Activated CD4-positive, alpha-beta T cell treated with anti-CD3 and anti-CD28 coated beads for 48 hours (primary cell): ENCODE measurements at places on chromosomes 5 and 9.

GRCh38 chr9:118457171-118458000 lies 753.2 kb downstream of the TLR4 start:
- no peak for DNase-seq

DNA sequence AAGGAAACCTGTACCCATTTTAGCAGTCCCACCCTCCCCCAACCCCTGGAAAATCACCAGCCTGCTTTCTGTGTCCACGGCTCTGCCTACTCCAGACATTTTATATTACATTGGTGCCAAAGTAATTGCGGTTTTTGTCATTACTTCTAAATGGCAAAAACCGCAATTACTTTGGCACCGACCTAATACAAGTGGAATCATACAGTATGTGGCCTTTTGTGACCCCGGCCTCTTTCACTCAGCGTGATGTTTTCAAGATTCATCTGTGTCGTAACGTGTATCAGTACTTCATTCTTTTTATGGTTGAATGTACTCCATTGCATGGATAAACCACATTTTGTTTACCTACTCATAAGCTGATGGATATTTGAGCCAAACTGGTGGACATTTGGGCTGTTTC lies 9.7 kb upstream of the ORM1 start:
- DNase-seq = no peak

DNA sequence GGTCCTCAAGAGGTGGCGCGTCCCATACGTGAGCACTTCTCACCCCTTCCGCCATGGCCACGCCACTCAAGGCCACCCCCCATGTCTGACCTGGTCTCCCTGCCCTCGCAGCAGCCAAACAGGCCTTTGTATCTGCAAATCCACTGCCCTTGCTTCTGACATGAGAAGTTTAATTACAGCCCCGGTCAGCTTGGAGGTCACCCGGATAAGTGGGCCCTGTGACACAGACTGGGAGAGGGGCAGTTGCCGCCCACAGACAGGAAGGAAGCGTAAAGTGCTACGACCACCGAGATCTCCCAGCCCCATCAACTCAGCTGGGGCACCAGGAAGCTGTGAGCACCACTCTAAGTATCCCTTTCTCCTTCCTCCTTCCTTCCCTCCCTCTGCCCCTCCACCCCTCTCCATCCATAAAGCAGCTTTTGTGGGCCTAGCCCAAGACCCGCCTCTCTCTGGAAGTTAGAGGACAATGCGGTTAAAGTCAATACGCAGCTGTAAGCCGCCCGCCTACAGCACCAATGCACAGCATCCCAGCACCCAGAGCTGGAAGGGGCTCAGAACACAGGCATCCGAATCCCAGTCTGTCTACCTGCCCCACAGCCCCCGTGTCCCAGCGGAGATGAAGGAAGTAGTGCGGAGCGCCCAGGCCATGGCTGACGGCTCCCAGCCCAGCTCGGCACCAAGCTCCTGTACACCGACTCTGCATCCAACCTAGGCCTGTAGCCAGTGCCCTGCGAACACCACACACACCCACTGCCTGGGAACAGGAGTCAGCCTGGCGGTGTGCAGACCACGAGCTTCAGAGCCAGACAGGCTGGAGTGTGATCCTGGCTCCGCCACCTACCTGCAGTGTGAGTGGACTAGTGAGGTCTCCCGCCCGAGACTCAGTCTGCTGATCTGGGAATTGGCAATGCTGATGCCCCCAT lies 44.8 kb upstream of the RNF130 start:
- no peak for DNase-seq

- DNase-seq = no peak
Measured at GRCh38 chr5:117431091-117431490, 856.5 kb upstream of the SEMA6A start.

- no peak for DNase-seq
Measured at GRCh38 chr9:77750284-77750683, 102.2 kb upstream of the GNA14 start.

- no peak for DNase-seq
Measured at GRCh38 chr5:53902296-53902907, 342.0 kb downstream of the NDUFS4 start.

- DNase-seq = no peak
Measured at GRCh38 chr5:142827934-142828576, 57.9 kb downstream of the ARHGAP26 start.

- DNase-seq = no peak
Measured at GRCh38 chr5:118195211-118195610, 793.1 kb downstream of the DTWD2 start.

GRCh38 chr5:3010301-3010952 lies 258.9 kb upstream of the IRX2 start:
- DNase-seq = no peak
